ENCODE measurements at places on chromosomes 11 and 22.
A peak's percentile ranks its signal among the peaks of the same experiment; 100 is the strongest.

DNA sequence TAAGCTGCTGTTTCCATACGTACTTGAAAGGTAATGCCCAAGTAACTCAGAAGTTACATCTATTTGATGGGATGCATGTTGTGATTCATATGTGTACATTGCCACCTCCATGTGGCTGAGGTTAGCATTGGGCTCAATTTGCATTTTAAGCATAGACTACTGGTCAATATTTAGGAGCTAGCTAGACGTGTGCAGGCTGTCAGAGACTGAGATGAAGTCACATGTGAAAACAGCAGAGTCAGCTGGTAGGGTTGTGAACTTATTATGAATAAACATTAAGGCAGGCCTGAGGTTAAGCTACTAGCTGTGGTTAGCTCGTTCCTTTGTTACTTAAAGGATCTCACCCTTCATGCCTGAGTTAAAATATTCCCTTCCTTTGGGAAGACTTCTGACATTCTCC lies 114.5 kb upstream of the MTNR1B start:
- DNase-seq: no peak

GRCh38 chr22:17369439-17370025 lies at the start of gene CECR2:
TSS of gene CECR2 (plus strand) at chr22:17369460. CDS start at chr22:17369784, 324 bp downstream.
- no peak for DNase-seq

DNA sequence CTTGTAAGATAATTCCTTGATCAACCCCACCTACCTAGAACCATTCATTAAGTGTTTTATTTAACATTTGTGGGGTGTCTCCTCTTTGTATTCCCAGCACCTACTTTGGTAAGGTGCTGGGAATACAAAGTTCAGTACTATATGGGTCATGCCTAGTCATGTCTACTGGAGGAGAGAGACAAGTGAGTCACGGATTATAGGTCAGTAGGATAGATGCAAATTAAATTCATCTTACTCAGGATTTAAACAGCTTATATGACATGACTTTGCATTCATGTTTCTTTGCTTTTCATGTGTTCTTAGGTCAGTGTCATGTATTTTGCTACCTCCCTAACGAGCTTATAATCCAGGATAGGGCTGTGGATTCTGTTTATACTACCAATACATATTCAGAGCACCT lies 3.4 kb upstream of the FADS1 start:
- peak; percentile 28 for DNase-seq

GRCh38 chr11:11458485-11458884 lies 105.4 kb upstream of the CSNK2A3 start:
- no peak for DNase-seq

GRCh38 chr11:110728883-110729282 lies 16.6 kb upstream of the ARHGAP20 start:
- no peak for DNase-seq

GRCh38 chr11:114151631-114152030 lies 92.1 kb downstream of the ZBTB16 start:
- DNase-seq: no peak

DNA sequence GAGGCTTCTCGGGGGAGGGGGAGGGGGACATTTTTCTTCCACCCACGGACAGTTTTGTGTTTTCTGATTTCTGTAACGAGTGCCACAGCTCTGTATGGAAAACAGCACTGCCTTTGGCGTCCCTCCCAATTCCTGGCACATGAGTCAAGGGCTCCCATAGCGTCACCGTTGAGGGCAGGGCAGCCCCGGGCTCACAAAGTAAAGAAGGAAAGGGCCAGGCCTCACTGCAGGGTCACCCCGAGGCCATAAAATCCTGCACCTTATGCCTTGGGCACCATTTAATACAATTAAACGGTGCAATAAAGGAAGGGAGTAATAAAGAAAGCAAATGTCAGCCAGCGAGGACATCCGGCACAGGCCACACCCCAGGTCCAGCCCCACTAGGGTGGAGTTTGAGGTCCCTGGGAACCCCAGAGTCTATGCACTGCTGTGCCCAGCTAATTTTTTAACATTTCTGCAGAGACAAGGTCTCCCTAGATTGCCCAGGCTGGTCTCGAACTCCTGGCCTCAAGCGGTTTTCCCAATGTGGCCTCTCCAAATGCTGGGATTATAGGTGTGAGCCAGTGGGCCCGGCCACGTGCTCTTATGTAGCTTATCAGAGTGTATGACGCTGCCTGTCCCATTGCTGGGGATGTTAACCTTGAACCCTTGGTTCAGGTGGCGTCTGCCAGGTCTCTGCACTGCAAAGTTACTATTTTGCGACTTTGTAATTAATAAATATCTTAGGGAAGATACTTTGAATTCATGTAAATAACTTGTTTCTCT lies 13.6 kb upstream of the MUC2 start:
- peak; percentile 82 for DNase-seq

GRCh38 chr22:19480173-19480568 lies 451 bp downstream of the CDC45 start:
- DNase-seq: no peak

DNA sequence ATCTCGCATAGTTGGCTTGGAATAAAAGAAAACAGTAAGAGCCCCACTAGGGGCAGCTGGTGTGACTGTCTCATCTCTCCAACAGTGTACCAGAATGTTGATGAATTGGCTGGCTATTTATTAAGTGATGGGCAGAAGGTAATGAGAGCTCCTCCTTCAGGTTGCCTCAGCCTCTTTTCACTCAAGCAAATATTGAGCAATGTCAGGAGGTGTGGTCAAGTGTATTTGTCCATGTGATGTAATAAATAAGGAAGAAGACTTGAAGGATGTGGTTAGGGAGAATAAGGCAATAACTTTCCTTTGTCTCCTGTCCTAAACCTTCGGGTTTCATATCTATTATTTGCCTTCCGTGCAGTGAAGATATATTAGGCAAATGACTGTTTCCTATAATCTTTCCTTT lies at the start of gene TCN1:
TCN1 (minus strand) TSS at position 91 of the 400 bp plus-strand sequence; CDS start at position 74, 17 bp downstream.
- no peak for DNase-seq

DNA sequence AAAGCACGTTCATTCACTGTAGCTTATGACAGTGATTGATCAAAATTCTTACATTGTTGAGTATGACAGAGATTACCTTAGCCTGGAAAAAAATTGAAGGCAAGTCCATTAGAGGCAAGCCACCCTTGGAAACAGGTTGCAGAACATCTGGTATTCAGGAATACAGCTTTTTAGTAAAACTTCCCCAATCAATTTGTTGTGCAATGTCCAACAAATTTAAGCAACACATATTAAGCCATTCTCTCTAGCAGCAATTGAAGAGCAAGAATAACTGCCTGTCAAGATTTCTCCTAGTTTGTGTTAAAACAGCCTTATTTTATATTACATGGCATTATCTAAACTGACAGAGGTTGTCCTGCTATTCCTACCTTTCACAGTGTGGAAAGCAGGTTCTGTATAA lies 37.0 kb downstream of the BCL2L13 start:
- no peak for DNase-seq

DNA sequence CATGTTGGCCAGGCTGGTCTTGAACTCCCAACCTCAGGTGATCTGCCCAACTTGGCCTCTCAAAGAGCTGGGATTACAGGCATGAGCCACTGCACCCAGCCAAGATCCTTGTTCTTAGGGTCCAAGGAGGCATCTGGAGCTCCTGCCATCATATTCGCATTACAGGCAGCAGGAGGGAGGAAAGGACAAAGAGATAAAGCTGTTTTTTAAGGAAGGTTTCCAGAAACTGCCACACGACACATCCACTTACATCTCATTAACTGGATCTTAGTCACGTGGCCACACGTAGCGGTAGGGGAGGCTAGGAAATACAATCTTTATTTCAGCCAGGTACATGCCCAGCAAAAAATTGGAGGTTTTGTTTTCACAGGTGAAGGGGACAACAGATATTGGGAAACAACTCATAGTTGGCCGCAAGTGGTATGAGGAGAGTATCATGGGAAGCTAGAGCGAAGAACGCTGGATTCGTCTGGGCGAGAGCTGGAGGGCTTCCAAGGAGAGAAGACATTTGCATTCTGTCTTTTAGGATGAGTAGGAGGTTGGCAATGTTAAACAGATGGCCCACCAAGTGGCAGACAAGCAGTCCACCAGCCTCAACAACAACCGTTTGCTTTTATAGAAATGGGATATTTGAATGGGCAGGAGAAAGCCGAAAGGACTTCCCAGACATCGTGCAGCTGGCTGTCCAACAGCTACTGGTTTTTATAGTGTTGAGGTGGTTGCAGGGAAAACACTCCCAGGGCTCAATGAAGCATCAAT lies 39.2 kb upstream of the DMC1 start:
- no peak for DNase-seq

GRCh38 chr11:109783840-109784239 lies 309.4 kb upstream of the ZC3H12C start:
- DNase-seq: no peak

- DNase-seq: no peak
Observed at GRCh38 chr11:5815534-5815933, 6.8 kb downstream of the OR52N2 start.

- DNase-seq: no peak
Observed at GRCh38 chr11:88536616-88537265, 199.2 kb upstream of the CTSC start.

DNA sequence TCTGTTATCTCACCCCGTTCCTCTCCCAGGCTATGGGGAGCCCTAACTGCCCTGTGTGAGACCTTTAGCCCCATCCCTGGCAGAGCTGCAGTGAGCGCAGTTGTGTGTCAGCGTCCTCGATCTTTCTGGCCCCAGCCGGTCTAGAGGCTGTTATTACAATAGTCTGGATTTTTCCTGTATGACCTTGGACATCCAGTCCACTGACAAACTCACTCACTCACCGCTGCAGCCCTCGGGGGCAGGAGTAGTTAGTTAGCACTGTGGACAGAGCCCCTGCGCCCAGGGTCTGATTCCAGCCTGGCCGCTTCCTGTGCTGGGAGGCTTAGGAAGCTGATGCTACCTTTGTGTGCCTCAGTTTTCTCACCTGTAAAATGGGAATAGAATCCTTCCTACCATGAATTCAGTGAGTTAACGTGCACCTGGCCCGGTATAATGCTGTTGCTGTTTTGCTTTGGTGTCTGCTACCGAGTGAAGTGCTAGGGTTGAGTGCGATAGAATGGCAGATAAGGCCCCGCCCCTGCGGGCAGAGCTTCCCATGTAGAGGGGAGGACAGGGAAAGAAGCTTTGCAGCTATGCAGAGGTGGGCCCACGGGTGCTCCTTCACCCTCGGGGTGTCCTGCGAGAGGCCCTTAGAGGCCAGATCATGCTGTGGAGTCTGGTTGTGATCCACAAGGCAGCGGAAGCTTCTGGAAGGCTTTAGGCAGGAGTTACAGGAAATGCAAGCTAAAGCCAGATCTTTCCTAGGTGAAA lies 3.0 kb downstream of the LRP5 start:
- no peak for DNase-seq

DNA sequence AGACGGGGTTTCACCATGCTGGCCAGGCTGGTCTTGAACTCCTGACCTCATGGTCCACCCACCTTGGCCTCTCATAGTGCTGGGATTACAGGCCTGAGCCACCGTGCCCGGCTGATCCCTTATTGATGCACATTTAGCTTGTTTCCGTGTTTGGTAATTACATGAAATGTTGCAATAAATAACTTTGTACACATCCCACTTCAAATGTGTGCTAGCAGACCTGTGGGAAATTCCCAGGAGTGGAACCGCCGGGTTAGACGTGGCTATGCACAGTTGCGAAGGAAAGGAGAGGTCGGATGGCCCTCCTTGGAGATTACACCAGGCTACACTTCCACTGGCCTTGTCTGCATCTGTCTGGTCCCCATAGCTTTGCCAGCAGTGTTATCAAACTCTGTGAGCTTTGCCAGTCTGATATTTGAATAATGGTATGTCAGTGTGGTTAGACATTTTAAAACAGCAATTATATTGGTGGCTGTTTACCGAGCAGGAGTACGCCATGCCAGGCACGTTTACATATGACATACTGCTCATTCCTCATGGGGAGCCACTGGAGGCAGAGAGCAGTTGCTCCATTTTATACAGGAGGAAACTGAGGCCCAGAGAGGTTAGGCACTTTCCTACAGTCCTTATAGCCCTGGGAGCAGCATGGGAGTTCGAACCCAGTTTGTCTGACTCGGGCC lies 27.2 kb upstream of the SYT7 start:
- DNase-seq: no peak

- DNase-seq: no peak
Observed at GRCh38 chr11:75539459-75540334, 14.0 kb upstream of the GDPD5 start.

GRCh38 chr11:134532921-134533421 lies 120.9 kb upstream of the B3GAT1 start:
- no peak for DNase-seq

DNA sequence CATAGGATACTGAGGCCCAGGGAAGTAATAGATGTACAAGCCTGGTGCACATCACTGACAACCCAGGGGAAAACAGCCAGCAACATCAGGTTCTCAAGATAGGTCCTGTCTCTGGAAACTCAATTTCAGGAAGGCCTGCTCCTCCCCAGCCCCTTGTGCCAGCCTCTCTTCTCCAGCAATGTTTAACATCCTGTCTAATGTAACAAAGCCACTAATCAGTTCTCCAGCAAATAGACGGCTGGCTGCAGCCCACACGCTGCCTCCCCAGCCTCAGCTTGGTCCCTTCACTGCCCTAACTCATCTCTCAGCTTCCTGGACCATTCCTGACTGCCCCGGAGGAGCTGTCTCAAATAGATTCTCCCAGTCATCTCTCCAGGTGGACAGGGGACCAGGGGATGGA lies 37.8 kb downstream of the RPL27A start:
- DNase-seq: no peak

DNA sequence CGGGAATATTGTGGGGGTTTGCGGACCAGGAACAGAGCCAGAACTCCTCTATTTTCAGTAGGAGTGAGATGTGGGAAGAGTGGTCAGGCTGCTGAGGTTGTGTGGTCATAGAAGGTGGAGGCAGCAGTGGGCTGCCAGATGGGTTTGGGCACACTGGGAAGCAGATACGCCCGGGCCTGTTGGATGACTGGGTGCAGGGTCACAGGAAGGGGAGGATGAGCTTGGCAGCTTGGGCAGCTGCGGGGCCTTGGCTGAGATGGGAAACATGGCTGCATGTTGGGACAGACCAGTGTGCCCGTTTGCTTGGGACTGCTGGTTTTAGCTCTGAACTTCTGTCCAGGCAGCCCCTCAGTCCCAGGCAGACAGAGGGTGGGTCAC lies 11.4 kb downstream of the SHANK3 start:
- DNase-seq: no peak

DNA sequence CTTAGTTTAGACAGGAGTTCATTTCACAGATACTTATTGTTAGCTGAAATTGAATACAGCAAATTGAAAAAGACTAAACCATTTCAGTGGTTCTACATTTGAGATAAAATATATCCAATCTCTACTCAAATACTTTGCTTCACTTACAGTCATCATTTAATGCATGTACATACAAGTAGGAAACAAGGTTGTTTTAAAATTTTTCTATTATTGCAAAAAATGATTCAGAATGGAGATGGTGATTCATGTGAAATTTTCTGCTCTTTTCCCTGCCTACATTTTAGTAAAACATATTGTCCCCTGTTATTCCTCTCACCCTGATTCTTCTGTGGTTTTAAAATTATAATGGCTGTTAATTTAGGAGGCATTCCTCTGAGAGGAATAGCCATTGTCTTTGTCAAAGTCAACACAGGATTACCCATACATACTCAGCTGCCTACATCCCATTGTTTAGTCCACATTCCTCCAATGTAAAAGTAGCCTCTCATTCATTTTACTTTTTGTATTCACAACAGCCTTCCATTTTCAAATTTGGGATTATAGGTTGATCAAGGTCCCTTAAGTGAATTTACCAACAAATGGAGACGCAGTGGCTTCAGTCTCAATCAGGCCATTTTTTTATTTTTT lies 60.1 kb downstream of the TRPC6 start:
- DNase-seq: no peak

GRCh38 chr11:1148752-1149180 lies 9.0 kb upstream of the MUC5AC start:
- no peak for DNase-seq

Measured in AG10803 (cell line).